Activated CD8-positive, alpha-beta memory T cell treated with anti-CD3 and anti-CD28 coated beads, Interleukin-2, amount 10 ng/mL, durations not matched to agents 7 days and 5 days (primary cell): ENCODE measurements at places on chromosomes 11 and 22.

- no peak for DNase-seq
These were observed 5.8 kb downstream of the RAPSN start for GRCh38 chr11:47443028-47443700.

GRCh38 chr22:50657925-50658324 lies 14.7 kb upstream of the SHANK3 start:
- no peak for DNase-seq

DNA sequence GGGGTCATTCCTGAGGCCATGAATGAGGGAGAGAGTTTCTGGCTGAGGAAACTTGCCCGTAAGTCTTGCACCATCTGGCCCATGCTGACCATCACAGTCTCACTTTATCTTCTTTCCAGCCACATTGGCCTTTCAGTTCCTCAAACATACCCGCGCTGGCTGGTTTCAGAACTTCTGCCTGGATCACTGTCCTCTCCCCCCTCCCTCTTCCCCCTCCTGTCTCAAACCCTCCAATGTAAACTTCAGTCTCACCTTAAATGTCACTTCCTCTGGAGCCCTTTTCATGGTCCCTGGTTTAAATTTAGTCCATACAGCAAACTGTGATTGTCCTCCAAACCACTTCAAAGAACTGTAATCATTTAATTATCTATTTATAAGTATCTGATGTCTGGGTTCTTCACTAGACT lies 3.7 kb upstream of the TMEM109 start:
- DNase-seq: no peak

DNA sequence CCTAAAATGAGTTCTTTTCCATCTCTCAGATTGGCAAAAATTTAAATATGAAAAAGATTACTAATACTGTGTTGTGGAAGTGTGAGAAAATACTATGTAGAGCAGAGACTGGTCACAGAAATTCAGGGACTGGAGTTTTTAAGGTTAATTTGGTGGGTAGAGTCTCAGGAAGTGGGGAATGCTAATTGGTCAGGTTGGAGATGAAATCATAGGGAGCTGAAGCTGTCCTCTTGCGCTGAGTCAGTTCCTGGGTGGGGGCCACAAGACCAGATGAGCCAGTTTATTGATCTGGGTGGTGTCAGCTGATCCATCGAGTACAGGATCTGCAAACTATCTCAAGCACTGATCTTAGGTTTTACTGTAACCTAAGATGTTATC lies 29.4 kb upstream of the TMEM86A start:
- DNase-seq: peak; percentile 52

GRCh38 chr11:107151158-107151557 lies 132.9 kb upstream of the GUCY1A2 start:
- no peak for DNase-seq

DNA sequence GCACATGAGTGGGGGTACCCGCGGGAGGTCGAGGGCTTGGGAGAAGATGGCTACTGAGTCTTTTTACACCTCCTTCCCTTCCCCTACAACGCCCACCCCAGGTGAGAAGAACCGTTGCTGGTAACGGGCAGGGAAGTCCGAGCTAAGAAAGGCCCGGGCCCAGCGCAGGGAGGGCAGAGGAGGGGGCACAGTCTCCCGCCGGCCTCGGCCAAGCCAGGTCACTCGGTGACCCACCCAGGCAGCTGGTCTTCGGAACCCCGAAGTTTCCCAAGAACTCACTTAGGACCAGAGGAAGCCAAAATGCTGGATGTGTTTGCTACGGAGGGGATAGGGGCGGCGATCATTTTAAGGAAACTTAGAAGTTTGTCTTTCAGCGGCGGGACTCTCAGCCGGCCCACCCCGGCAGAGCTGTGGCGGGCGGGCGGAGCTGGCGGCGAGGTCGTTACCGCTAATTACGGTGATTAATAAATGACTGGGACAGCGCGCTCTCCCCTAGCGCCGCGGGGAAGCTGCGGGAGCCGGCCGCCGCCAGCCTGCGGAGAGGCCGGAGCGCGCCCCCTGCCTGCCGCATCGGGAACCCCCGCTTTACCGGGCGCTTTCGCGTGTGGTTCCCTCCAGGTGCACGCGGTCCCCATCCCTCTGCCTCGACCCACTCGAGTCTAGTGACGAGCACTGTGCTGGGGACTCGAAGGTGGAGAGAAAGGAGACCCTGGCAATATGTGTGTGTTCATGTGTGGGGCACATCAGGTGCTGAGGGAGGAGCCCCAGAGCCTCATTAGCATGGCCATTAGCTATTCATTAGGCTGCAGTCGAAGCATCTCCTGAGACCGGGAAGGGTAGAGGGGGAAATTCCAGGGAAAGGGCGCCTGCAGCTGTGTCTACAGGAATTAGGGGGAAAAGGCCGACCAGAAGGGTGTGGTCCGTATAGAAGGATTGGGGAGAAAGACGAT lies 945 bp downstream of the ROBO3 start:
- DNase-seq: peak; percentile 52

GRCh38 chr11:16862726-16863125 lies 124.3 kb downstream of the C11orf58 start:
- DNase-seq: no peak

- no peak for DNase-seq
These were observed 80.6 kb downstream of the GRIA4 start for GRCh38 chr11:105690467-105690866.

GRCh38 chr11:986270-986951 lies 50.1 kb downstream of the MUC6 start:
- no peak for DNase-seq

DNA sequence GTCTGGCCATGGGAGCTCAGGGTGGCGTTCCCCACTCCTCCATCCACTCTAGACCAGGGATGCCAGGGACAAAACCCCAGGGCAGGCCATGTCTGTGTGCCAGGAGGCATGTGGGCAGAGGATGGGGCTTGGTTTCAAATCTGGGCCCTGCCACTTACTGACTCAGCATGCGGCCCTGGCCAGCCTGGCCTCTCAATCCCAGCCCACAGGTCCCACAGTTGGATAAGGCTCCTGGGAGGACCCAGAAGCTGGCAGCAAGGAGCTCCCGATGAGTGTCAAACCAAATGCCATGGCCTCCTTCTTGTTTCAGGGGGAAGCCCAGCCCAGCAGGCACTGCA lies 1290.4 kb downstream of the BRD1 start:
- DNase-seq: no peak

DNA sequence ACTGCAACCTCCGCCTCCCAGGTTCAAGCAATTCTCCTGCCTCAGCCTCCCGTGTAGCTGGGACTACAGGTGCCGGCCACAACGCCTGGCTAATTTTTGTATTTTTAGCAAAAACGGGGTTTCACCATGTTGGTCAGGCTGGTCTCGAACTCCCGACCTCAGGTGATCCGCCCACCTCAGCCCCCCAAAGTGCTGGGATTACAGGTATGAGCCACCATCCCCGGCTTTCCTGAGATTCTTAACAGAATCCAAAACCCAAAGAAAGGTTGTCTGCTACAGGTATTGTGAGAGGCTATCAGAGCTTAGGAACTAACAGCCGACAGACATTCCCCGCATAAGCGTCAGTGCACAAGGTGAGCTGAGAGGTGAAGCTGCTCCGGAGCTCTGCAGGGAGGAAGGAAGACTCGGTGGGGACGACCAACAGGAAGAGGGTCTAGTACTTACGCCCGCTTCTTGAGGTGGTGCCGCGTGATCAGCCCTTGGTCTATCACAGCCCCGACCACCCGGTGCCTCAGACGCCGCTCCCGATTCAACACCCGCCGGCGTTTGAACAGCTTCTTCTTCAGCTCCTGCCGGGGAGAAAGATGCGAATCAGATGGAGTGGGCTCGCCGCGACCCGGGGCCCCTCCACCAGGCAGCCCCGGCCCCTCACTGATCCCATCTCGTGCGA lies 470 bp downstream of the C11orf98 start:
- peak; percentile 78 for DNase-seq

DNA sequence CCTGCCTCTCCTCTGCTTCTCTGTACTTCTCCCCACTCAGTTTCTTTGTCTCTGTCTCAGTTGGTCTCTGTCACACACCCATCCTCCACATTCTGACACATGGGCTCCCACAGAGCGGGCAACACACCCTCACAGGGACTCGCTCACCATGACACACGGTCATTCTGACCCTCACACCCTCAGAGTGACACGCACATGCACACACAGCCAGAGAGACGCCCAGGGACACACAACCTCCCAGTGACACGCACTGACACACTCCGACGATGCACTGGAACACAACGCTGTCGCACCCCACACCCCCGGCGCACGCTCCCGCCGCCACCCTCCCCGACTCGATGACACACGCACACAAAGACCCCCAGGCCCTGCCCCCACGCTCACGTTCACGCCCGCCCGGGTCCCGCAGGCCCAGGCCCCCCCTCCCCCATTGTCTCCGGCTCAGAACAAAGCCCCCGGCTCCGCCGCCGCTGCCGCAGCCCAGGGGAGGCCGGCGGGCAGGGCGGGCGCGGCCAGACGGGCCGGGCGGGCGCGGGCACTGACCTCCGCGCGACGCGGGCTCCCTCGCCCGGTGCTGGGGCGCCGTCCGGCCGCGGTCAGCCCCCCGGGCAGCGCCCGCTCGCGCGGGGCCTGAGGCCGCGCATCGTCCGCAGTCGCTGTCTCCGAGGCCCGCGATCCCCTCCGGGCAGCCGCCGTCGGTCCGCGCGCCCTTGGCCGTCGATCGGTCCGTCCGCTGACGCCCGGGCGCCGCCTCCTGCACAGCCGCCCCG lies 404 bp downstream of the DCHS1 start:
- DNase-seq: no peak

DNA sequence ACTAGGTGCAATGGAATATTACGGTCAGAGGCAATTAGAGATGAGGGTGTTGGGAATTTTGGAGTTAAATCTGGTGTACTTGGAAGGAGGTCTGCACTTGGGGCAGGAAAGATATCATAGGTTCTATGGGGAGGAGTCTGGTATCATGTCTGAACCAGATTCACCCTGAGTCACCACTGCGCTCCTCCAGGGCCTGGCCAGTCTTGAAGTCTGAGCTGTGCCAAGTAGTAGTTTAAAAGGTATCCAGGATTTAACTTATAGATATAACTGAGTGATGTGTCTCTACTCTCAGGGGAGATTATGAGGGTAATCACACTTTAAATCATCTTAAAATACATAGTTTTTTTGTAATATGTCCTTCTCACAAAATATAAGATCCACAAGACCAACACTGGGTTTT lies 6.6 kb downstream of the CNGA4 start:
- DNase-seq: no peak

DNA sequence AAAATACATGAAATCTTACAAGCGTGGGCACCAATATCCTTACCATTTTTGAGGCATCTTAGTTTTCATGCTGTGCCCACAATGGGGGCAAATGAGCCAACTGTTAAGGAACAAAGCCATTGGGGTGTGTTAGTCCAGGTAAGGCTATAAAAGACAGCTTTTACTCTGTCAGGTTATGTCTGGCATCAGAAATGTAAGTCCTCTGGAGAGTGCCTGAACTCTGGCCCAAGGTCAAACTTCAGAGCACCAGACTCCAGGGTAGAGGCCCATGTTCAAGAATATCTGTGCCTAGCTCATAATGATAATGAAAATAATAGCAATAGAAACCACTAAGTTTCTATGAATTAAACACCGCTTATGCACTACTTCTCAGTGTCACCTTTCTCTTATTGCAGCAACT lies 105.5 kb downstream of the CSNK2A3 start:
- DNase-seq: no peak

DNA sequence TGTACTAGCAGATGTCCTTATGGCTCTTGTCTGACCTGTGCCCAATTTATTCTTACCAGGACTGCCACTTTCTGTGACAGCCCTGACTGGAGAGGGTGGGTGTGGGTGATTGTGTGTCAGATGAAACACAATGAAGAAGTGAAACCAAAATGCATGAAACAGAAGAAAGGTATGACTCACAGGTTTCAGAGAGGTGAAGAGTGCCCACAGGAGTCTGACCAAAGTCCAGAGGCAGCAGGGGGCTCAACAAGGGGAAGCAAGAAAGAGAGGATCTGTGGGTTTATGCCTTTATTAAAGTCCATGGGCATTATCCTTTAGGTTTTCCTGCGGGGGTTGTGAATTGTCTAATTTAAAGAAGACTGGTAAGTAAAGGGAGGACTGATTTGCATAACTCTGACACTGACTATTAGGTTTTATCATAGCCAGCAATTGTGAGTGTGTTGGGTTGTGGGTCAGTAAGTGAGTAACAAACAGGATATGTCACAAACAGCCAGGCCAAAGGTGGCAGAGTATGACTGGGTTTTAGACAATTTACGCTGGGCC lies 3.9 kb upstream of the OR4C6 start:
- DNase-seq: no peak

DNA sequence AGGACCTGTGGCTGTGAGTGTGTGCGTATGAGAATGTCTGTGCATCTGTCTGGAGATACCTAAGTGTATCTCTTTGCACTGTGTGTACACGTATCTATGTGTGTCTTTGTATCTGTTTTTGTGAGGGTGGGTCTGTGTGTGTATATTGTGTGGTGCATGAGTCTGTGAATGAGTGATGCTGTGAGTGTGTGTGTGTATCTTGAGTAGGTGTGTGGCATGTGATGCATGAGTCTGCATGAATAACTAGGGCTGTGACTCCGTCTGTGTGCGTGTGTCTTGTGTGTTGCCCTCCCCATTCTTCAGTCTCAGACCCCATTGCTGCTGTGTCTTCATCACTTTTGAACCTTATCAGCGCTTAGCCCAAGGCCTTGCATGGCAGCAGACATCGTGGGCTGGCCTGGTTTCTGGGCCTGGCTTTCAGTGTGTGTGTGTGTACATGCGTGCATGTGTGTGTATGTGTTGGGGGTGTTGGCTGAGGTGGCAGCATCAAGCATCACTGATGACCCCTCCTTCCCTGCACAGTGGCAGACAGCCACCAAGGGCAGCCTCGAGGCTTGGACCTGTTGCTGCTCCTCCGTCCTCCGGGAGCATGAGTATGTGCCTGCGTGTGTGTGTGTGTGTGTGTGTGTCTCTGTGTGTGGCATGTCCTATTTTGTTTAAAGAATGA lies 1.4 kb downstream of the SGSM1 start:
- no peak for DNase-seq

- DNase-seq: no peak
These were observed 74.2 kb downstream of the YAP1 start for GRCh38 chr11:102184269-102184987.

DNA sequence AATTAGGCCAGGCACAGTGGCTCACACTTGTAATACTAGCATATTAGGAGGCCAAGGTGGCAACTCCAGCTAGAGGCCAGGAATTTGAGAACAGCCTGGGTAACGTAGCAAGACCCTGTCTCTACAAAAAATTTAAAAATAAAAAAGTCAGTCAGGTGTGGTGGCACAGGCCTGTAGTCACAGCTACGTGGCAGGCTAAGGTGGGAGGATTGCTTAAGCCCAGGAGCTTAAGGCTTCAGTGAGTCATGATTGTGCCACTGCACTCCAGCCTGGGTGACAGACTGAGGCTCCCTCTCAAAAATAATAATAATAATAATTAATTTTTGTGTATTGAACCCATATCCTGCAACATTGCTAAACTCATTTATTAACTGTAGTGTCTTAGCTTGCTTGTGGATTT lies 15.3 kb upstream of the TRIM29 start:
- DNase-seq: no peak

- DNase-seq: no peak
These were observed 46.4 kb downstream of the QSER1 start for GRCh38 chr11:32939046-32939445.

GRCh38 chr22:30375312-30375849 lies 11.8 kb downstream of the RNF215 start:
- no peak for DNase-seq

GRCh38 chr11:61024938-61025820 lies 53.7 kb downstream of the CD6 start:
- no peak for DNase-seq
